Muscle of leg (tissue), 16 donors: ENCODE measurements at places on chromosomes 7 and 10. TPM values are rescaled to one million over a fixed set of nuclear protein-coding genes. Genes with fewer than 3 reads are reported as not detected.

- no peaks in the 10 kb centered on the region for H3K27me3 ChIP-seq
- peaks cover 9% of the 10 kb centered on the region for H3K4me1 ChIP-seq
- no peak for DNase-seq
- no peak overlapping the region for H3K27ac ChIP-seq
- no peak overlapping the region for H3K4me3 ChIP-seq
Observed at GRCh38 chr7:137895301-137896221, 48.8 kb upstream of the DGKI start.

Gene GSTK1
- 80.2 TPM for total RNA-seq

DNA sequence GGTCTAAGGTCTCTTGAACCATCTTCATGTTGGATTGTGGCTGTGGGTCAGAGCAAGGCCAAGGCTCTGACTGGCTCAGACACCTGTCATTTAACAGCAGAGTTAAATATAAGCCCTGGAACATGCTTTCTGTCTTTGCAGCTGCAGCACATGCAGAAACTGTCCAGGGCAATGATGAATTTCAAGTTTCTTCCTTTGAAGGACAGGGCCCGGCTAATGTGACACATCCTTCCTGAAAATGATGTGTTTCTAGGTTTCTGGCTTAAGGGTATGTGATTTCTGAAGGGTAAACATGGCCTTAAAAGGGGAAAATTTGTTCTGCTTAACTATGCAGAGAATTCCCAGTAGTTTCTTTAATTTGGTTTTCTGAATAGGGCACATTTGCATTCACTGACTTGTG is 34.0 kb upstream of the SLC35B4 start:
- no peaks in the 10 kb centered on the region for H3K27me3 ChIP-seq
- DNase-seq, result no peak
- no peak overlapping the region for H3K4me3 ChIP-seq
- no peaks in the 10 kb centered on the region for H3K4me1 ChIP-seq
- H3K36me3 ChIP-seq, result no peaks in the 10 kb centered on the region

GRCh38 chr10:6300106-6300783 is 97.5 kb downstream of the PFKFB3 start:
- peak overlapping the region; percentile 43 for H3K27ac ChIP-seq
- no peak overlapping the region for H3K4me3 ChIP-seq
- peaks cover 12% of the 10 kb centered on the region for H3K4me1 ChIP-seq

DNA sequence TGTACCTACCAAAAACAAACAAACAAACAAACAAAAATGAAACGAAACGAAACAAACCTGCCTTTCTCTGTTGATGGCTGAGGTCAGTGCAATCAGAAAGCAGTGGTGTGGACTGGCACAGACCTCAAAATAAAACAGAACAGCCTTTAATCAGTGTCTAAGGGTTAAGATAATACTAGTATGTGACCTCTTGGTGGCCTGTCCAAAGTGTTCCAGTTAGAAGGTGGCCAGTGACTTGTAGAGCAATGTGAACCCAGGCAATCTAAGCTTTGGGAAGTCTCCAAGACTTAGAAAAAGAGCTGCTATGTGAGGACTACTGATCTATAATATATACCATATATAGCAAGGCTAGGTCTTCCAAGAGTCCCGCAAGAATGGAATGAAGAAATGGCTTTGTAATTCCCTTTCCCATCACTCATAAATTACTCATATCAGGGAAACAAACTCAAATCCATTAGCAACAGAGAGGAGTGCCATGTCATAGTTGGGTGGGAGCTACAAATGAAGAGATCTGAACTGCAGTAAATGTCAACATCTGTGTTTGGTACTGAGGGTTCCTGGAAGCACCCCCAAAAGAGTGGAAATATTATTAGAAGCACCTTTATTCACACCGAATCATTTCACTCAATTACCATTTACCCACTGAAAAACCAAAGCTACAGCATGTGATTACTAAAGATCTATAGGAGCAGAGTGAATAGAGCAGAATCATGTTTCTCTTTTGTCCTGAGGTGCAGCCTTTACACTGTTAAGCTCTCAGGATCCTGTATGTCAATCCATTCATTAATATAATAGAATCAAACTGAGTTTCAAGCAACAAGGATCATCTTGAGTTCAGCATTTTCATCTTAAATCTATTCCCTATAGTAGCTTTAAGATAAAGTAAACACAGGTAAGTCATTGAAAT is 28.0 kb downstream of the ABLIM1 start:
- H3K4me3 ChIP-seq, result no peak overlapping the region
- no peak for DNase-seq
- H3K27me3 ChIP-seq, result peaks cover 7% of the 10 kb centered on the region
- no peak overlapping the region for H3K27ac ChIP-seq
- peaks cover 22% of the 10 kb centered on the region for H3K4me1 ChIP-seq

DNA sequence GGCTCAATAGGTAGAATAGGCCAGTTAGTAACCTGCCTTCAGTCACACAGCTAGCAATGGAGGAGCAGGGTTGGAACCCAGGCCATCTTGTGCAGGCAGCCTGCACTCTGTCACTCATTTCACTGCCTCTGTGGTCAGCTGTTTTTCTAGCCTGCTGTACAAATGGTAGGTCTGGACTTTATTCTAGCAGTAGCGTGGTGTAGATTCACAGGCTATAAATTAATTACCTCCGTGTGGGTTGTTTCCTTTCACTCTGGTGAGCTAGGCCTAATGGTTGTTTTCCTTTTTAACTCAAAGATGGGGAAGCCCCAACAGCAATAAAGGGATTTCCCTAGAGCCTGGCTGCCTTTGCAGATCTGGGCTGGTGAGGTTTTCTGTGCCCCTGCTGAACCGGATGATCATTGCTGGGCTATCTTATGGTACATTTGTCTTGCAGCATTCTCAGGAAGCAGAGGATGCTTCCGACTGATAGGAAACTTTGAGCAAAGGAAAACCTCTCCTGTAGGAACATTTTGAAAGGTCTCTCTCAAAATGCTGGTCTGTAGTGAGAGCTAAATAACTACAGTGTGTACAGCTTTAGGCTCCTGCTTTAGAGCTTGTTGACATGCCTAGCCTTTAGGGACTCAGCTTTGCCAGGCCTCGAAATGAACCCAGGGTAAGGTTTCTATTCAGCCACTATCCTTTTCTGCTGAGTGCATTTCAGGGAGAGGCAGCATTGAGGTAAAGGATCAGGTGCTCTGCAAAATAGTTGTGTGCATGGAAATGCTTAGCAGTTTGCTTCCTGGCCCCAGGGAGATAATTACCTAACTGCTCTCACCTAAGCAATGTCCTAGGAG is 157.4 kb downstream of the ST7 start:
- peaks cover 27% of the 10 kb centered on the region for H3K4me1 ChIP-seq
- no peak overlapping the region for H3K27ac ChIP-seq
- no peak overlapping the region for H3K4me3 ChIP-seq

GRCh38 chr10:64682043-64682442 is 1160.8 kb downstream of the REEP3 start:
- H3K4me1 ChIP-seq, result no peaks in the 10 kb centered on the region
- no peak overlapping the region for H3K4me3 ChIP-seq
- no peak for DNase-seq
- H3K36me3 ChIP-seq, result no peaks in the 10 kb centered on the region

DNA sequence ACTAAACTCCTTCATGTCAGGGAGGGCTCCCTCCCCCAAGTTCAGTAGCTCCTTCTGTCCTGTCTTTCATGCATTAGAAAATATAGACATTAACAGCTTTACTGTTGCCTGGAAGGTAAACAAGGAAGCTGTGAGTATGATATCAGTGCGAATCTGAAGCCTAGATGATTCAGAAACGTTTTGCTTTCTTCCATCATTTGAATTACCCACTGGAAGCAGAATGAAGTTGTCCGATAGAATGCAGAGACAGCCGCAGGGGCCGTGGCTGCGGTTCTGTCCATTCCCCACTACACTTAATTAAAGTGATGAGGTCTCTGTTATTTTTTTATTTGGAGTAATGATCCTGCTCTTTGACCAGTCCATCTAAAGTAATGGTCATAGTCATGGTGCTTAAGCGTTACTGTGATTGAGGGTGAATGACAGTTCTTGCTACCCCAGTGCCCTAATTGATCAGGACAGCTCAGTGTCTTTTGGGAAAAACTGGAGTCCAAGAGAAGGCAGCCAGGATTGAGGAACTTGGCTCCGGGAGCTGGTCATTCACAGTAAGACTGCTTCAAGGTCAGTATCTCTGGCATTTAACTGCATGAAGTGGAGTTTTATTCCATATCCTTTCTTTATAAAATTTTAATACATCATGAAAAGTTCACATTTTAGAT is 69.9 kb downstream of the PTPRE start:
- no peak overlapping the region for H3K4me3 ChIP-seq
- peak; percentile 43 for DNase-seq
- no peaks in the 10 kb centered on the region for H3K27me3 ChIP-seq
- no peaks in the 10 kb centered on the region for H3K36me3 ChIP-seq
